ENCODE measurements at places on chromosomes 1 and 21.

- DNase-seq, result no peak
Measured at GRCh38 chr1:206498685-206499084, 8.6 kb upstream of the RASSF5 start.

- no peak for DNase-seq
Measured at GRCh38 chr1:209064850-209065706, 518.4 kb upstream of the CAMK1G start.

DNA sequence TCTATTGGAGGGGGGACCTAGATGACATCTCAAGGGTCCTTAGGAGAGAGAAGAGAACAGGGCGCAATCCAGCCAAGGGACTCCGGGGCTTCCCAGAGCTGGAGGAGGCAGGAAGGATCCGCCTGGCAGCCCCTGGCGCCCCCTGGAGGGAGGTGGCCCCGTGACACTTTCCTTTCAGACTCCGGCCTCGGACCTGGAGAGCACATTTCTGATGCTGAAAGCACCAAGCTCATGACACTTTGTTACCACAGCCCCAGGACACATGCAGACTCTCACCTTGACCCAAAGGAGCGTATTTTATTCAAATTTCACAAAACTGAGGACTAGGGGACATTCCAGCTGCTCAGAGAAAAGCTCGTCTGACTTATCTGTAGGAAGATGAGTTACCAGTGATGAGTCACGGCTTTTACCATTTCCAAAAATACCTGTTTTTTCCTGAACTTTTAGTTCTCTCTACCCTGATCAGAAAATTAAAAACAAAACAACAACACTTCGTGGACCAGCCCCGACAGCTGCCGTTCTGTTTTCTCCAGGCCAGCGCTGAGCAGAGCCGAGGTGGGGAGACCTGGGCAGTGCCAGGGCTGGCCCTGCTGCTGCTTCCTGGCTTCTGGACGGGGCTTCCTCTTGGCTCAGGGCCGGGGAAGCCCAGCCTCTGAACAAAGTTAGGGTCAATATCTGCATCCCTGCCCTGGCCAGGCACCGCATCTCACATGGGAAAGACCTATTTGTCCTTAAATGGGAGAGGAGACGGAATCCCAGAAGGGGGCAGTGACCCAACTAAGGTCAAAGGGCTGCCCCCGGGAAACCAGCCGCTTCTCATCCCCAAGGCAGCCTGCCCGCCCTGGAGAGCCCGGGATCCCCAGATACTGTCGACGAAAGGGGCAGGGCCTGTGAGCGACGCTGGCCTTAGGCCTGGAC, 21.6 kb upstream of the POFUT2 start:
- DNase-seq, result peak; percentile 70

GRCh38 chr21:44395260-44395659, 41.8 kb downstream of the TRPM2 start:
- DNase-seq, result no peak

DNA sequence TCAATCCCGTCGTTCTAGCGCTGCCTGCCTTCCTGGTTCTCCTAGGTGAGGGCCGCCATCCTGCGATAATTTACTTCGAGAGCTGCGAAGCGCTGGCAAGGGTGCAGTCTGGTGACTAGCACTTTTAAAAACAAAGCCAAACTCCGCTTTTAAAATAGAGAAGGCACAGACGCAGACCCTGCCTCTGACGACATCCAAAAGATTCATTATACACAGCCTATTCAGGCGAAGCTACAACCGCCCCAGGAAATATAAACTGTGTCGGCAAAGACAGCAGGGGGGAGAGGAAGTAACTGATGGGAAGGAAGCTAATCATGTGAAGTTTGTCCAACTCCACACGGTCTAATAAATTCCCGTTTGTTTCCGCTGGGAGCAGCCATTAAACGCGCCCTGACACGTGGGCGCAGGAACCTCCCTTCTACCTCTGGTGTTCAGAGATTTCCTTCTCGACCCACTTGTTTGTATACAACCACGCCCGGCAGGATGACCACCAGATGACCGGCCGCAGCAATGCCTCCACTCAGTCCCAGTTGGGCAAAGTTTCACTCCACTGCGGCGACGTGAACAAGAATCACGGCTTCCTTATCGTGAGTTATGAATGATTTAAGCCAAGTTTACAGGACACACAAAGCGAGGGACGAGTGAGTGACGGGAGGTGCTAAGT, 1.3 kb downstream of the GNG12 start:
- peak; percentile 68 for DNase-seq

- DNase-seq, result no peak
Measured at GRCh38 chr21:45151445-45152160, 77.2 kb downstream of the ADARB1 start.

GRCh38 chr1:45543581-45544417, 6.8 kb upstream of the AKR1A1 start:
- peak; percentile 60 for DNase-seq

- no peak for DNase-seq
Measured at GRCh38 chr1:42743317-42744147, 3.5 kb upstream of the CLDN19 start.

DNA sequence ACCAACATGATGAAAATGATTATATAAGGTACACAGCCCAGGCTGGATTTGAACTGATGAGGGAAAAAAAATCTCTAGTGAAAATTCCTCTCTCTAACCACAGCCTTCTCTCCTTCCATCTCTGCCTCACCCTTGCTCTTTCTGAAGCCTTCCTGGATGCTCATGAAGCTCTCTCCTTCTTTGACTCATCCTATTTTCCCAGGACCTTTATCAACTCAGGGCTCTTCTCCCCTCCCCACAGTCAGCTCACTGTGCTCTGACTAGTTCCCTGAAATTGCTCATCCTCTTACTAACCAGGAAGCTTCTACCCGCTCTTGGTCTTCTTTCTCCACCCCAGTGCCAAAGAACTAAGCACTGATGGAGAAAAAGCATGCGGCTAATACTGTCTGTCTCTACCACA, 46.4 kb upstream of the ERG start:
- DNase-seq, result no peak

DNA sequence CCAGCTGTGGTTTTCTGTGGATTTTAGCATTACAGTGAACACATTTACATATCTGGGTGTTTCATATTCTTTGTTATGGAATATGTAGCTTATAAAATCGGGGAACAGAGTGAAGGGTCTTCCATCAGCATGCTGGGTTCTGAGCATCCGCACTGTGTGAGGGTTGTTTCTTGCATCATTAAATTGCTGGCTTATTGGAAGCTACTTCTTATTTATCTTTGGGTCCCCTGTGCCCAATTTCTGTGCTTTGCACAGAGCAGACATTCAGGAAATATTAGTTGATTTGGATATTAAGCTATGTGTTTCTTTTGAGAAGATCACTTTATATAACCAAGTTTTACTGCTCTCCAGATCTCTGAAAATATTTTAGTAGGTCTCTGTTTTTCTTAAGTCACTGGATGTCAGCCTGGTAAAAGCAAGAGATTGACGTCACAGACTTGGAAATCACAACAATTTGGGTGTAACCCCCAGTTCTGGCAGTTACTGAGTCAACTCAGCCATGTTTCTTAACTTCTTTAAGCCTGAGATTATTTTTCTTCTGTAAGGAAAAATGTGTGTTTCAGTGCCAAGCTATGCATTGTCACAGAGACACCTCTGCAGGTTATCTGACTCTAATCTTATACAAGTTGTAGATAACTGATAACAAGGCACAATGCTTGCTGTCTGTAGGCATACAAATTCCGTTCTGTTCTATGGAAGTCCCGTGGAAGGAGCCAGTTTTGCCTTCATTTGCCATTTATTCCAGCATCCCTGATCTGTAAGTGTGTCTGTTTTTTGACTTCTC, 258.3 kb upstream of the KAZN start:
- DNase-seq, result no peak

- no peak for DNase-seq
Measured at GRCh38 chr1:206442101-206442500, 28.2 kb upstream of the IKBKE start.

DNA sequence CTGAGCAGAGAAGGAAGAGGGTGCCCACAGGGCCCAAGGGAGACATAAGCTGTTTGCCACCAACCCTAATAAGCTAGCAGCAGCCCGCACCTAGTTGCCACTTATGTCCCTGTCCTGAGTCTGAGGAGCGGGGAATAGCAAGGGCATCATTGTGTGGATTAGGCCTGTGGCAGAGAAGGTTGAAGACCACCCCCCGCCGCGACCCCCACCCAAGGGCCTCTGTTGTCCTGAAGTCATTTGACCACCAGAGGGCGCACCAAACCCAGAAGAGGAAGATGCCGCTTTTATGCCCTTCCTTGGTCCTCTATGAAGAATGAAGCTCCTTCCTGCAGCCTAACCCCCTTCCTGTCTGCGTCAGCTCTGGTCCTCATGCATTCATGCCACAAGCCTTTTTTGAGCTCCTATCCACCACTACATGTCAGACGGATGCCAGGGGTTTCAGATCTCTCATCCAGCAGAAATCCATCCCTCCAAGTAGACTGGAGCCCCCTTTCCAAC, 16.6 kb downstream of the RHBG start:
- DNase-seq, result peak; percentile 62

DNA sequence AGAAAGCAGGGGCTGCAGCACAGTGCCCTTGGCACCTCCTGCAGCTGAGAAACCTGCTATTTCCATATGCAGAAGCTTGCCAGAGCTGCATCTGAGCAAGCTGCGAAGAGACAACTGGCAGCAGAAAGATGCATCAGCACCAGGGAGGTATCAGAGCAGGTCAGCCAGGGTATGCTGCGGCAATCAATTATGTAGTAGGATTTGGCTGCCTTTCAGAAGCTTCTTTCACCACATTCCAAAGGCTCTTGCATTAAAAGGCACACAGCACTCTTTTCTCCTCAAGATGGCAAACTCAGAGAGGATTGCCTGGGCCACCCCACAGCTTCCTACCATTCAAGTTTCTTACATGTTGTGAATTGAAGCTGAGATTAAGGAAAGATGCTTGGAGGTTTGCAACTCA, 47.6 kb upstream of the RAP1A start:
- DNase-seq, result no peak

GRCh38 chr1:193462629-193463320, 276.4 kb upstream of the B3GALT2 start:
- no peak for DNase-seq

- DNase-seq, result no peak
Measured at GRCh38 chr1:117795190-117795589, 134.2 kb downstream of the GDAP2 start.

- DNase-seq, result no peak
Measured at GRCh38 chr1:86972262-86972661, 57.8 kb downstream of the HS2ST1 start.

GRCh38 chr1:52558941-52559340, 6.0 kb upstream of the TUT4 start:
- DNase-seq, result no peak

DNA sequence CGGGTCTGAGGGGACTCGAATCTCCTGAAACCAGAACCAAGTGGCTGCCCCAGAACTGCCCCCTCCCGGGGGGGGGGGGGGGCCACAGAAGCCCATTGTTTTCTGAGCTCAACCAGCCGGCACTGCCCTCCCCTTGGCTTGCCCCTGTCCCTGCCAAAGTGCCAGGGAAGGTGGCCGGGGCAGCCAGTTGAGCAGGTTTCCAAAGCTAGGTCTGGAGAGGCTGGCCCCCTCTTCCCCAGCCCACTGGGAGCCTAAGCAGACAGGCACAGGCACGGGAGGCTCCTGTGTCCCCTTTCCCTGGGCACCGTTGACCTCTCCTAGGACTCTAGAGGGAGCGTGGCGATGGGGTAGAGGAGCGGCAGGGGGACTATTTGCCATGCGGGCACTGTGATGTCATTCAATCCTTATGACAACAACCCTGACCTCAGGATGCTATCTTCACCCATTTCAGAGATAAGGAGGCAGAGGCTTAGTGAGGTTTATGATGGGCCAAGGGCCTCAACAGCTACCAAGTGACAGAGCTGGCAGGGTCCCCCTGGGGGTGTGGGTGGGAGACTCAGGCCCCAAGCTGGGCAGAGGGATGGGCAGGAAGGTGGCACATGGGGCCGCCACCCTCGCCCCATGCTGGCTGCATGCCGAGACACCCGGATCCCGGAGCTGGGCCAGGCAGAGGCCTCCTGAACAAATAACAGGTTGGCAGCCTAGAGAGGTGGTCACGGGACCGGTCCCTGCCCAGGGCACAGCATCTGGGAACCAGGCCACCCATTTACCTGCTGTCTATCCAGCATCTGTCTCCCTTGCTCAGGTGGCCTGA, 35.0 kb downstream of the RAP1GAP start:
- peak; percentile 60 for DNase-seq

Data from transverse colon (tissue), 4 donors.